Hematopoietic multipotent progenitor cell treated with erythropoietin and hydrocortisone succinate and interleukin-3 and kit ligand, for 6 days (in vitro differentiated cells): ENCODE measurements at places on chromosomes 6 and 20.

GRCh38 chr20:57465486-57465885, 59.5 kb downstream of the CTCFL start:
- no peak for DNase-seq

DNA sequence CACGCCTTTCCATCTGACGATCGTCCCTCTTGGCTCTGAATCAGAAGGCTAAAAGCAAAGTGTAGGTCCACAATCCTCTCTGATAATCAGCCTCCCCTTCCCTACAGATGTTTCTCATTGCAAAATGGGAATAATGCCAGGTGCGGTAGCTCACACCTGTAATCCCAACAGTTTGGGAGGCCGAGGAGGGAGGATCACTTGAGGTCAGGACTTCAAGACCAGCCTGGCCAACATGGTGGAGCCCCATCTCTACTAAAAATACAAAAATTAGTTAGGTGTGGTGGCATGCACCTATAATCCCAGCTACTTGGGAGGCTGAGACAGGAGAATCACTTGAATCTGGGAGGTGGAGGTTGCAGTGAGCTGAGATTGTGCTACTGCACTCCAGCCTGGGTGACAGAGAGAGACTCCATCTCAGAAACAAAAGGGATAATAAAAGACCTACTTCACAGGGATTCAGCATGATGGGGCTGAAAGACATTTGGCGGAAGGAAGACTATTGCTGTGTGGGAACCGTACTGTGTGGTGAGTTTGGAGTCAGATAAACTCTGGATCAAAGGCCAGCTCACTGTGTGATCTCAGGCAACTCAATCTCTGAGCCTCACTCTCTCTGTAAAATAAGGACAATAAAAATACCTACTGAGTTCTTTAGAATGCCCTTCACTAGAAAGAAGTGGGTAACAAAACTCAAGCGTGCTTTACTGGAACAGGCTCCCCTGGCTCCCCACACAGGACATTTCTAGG, 15.9 kb upstream of the SLC9A8 start:
- DNase-seq = no peak

GRCh38 chr6:79115553-79116182, 37.6 kb upstream of the PHIP start:
- DNase-seq = no peak

DNA sequence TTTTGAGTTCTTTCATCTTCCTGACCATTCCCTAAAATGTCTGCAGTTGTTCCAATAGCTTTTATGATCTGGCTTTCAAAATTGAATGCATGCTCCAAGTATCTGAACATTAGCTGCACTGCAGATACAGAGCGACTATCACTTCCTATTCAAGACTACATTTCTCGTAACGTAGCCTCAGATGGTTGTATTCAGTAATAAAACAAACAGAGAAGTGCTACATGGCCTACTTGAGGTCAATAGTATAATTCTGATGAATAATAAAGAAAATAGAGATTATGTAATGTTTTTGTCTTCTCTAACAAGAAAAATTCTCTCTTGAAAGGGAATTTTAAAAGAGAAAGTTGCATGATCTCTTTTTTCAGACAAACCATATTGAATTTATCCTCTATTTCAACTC, 333.9 kb upstream of the IRAK1BP1 start:
- DNase-seq = no peak
